Fibroblast of skin of left quadriceps (primary cell): ENCODE measurements at places on chromosomes 3 and 15.

DNA sequence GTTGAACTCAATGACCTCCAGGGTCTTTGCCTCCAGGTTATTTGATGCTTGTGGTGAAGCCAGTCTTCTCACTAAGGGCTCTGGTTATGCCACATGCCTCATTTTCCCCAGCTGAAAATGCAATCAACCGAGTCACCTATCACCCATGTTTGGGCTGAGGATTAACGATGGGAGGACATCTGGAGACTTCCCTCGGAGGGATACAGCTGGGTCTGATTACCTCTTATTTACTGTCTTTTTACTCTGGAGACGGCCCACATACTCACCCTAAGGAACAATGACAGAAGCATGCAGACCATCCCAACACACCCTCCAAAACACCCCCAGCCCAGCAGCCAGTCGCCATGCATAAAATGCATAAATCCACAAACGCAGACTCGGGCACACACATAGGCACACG lies 187.4 kb downstream of the OPA1 start:
- DNase-seq: no peak

- peak; percentile 99 for DNase-seq
Observed at GRCh38 chr3:138774529-138775253, 60.0 kb downstream of the PIK3CB start.

DNA sequence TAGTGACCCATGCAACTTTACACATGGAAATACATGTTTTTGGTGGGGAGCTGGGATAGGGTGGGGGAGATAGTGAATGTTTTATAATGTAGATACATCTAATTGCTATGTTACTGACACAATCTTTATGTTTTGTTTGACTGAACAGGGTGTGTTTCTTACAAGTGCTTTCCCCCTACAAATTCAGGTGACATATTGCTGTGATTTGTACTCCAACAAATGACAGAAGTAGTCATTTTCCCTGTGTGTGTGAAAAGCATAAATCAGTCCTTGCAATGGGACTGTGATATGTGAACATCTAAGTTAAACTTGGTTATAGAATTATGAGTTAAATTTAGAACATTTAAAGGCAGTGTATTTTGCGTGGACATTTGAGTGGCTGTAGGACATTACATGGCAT lies 27.3 kb downstream of the OTOL1 start:
- no peak for DNase-seq

- no peak for DNase-seq
Observed at GRCh38 chr3:177574222-177574856, 377.1 kb upstream of the TBL1XR1 start.

DNA sequence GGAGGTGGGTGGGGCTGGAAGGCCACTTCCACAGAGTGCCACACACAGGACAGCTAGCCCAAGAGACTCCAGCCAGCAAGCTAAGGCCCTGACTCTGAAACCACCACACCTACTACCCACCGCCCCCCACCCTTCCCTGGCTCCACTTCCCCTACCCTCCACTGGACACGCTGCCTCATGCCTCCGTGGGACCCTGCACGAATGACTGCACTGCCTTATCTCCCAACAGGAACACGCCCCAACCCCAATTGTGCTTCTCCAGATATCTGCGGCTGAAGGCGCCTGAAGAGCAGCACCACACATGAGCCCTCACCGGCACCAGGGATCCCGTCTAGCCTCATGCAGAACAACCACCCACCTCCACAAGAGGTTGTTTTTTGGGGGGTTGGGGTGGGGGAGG lies 2.7 kb downstream of the LINGO1 start:
- DNase-seq: no peak

DNA sequence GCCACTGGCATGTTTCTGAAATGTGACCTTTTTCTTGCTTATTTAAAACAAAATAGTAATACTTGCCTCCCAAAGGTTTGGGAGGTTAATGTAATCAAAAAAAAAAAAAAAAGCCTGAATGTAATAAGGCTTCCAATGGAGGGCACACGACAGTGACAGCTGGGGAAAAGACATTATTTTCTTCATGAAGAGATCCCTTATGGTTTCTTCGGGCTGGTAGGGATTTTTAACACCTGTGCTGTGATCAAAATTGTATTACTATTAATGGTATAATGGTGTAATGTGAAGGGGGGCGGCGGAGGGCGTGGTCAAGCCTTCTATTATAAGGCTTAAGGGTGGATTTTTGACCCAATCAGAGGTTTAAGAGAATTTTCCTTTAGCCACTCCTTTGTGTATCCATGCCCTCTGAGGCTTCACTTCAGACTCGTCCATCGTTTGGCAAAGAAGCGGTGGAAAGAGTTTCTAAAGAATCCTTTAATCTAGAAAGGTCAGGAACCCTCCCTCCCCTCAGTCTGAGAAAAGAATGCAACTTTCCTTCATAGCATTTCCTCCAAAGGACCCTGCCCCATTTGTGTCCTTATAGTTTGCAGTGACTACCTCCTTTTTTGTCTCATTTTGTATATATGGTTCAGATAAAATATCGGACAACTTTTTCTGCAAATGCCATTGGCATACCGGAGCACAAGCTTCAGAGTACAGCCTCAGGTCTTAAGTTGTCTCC lies 89.5 kb upstream of the CHD2 start:
- no peak for DNase-seq

GRCh38 chr15:66294932-66295235 lies 1.5 kb downstream of the DIS3L start:
- peak; percentile 14 for DNase-seq

- no peak for DNase-seq
Observed at GRCh38 chr15:101103598-101103997, 148.2 kb downstream of the CHSY1 start.

GRCh38 chr15:100438570-100438969 lies 90.2 kb downstream of the CERS3 start:
- DNase-seq: peak; percentile 16

- DNase-seq: peak; percentile 77
Observed at GRCh38 chr15:50145451-50145872, 26.4 kb upstream of the ATP8B4 start.

DNA sequence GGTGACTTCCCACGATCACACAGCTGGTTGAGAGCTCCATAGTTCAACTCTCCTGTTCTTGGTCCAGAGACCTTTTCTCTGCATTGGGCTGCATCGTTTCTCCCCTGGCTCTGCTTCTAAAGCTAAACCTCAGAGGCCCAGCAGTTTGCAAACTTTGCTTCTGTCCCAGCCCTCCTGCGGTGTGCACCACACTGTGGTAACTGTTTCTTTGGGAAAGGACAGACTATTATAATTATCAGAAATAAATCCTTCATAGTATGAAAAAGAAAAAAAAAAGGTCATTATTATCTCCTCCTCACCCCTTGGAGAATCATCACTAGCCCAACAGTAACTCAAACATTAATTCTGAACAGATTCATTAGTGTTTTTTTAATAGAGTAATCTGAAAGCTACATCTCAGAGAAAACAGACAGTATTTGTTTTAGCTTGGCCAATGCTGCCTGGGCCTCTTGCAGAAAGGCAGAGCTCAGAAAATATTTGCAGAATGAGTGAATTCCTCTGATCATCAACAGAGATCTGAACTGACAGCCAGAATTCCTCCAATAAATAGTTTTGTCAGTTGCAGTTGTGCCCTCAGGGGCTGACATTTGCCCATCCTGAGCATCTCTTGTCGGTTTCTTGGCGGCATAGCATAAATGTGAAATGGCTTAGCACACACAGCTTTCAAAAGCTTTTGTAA lies 52.9 kb downstream of the BFSP2 start:
- DNase-seq: no peak

GRCh38 chr3:59300733-59301132 lies 250.9 kb upstream of the CFAP20DC start:
- no peak for DNase-seq

DNA sequence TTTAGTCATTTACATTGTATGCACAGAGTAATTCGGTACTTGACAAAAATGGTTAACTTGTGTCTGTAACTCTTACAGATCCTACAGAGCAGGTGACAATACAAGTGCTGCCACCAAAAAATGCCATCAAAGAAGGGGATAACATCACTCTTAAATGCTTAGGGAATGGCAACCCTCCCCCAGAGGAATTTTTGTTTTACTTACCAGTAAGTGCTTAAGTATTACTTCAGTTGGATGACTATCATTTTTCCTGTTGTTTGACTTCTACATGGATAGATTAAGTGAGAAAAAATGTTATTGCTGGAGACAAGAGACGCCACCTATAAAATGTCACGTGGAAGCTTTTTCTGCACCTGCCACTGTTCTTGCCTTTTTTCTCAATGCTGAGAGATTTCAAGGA lies 173.2 kb downstream of the ALCAM start:
- DNase-seq: no peak

- DNase-seq: no peak
Observed at GRCh38 chr3:146502887-146503460, 33.6 kb upstream of the PLSCR2 start.

DNA sequence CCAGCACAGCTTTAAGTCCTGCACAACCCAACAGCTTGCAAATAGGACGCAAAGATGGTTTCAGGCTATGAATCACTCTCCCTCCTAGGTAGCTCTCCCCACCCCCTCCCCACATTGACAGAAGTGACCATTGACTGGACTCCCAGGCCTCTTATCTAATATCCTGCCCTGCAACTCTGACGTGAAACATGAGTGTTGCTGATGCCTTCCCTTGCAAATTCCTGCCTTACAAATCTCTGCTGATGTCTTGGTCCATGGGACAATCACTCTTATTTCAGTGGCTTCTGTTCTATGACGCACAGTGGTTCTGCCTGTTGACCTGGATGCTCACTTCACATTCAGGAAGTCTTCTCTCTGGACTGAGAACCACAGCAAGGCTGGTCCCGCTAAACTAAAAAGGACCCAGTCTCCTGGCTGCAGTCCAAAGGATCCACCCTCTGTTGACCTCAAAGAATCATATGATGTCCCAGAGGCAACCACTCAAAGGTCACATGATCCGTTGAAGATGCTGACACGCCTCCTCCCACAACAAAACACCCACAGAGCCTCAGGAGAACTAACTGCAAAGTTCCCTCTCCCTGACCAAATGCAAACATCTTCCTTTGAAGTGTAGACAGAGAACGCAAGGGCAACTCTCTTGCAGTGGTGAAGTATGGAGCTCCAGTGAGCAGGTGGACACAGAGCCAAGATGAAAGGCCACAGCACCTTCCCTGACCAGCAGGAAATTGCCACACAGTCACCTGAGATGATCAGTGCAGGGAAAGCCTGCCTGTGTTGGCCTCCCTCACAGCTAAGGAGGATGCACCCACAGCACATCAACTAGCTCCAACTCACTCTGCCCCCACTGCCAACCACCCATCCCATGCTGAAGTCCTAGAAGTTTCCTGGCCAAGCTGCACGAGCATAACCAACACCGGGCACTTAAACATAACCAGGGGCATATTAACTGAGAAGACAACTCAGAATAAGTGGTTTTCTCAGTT lies 112.3 kb downstream of the ADAMTS17 start:
- no peak for DNase-seq

GRCh38 chr3:81095956-81096355 lies 665.5 kb downstream of the GBE1 start:
- DNase-seq: no peak
